ENCODE measurements at places on chromosomes 12 and 14.

DNA sequence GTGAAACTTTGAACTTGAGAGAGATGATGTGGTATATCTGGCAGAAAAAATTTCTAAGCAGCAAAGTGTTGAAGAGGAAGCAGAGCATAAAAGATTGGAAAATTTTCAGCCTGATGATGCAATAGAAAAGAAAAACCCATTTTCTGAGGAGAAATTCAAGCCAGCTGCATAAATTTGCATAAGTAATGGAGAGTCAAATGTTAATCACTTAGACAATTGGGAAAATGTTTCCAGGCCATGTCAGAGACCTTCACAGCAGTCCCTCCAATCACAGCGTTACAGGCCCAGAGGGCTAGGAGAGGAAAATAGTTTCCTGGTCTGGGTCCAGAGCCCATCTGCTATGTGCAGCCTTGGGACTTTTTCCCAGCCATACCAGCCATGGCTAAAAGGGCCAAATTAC is 469.0 kb upstream of the FOXG1 start:
- peak; percentile 4 for DNase-seq

- no peak for DNase-seq
Observed at GRCh38 chr14:28373721-28374120, 392.9 kb upstream of the FOXG1 start.

DNA sequence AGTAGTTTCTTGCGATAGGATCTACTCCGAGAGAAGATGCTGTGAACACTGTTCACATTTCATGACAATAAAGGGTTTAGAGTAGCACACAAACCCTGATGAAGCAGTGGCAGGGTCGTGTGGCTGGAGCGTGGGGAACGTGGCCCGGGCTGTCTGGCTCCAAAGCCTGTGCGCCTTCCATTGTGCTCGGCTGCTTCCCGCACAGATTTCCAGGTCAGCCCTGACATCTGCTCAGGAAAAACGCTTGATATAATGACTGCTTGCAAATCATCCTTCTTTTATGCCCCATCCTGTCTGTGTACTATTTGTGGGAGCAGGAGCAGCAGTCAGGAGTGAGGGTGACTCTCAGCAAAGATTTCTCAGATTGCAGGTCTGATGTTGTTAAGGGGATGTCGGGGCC is 78.6 kb downstream of the EML1 start:
- DNase-seq, result no peak

GRCh38 chr14:68621400-68622365 is 171.2 kb downstream of the ZFP36L1 start:
- DNase-seq, result no peak

DNA sequence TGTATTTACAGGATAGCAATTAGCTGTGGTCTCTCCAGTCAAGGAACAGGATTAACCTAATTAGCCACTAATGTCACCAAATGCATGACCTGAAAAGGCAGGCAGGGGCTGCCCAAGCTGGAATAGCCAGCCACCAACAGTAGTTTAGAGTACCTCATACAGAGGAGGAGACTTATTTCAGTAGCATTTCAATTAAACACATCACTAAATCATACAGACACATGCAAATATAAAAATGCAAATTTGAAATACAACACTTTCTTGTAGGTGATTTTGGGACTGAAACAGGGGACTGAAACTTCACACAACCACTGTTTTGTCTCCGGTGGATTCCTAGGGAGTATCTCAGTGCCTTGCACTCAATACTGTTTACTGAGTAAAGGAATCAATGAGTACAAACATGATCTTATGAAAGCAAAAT is 636 bp upstream of the IFNG-AS1 start:
- DNase-seq, result no peak

DNA sequence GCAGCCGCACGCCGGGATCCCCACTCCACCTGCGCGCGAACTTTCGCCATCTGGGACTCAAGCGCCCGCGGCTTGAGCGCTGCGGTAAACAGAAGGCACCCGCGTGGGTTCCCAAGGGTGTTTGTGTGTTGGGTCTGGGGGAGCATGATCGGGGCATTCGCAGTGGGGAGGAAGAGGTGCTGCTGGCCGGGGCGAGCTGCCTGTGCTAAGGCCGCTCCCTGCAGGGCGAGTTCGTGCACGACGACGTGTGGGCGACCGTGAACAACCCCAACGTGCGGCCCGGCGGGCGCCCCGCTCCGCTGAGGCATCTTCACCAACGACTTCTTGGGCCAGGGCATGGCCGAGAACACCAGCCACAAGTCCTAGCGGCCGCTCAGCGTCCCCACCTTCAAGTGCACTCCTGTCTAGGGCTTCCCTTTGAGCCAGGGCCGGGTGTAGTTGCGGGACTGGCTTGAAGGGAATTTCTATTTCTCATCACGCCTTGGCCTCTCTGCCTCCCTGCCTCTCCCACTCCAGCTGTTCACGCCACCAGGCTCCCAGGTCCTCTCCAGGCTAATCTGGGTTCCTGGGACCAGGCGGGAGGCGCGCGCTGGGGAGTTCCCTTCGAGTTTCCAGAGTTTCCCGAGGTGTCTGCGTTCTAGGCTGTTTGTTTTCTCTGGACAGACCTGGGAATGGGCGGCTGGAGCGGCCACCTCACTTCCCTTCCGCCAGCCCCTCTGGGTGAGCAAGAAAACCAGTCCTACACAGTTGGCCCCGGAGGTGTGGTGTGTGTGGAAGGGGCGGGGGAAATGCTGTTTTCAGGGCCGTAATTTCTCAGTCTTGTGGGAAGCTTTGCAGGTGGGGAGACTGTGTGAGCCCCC is 417.8 kb upstream of the TMTC1 start:
- DNase-seq, result no peak

- DNase-seq, result peak; percentile 71
Observed at GRCh38 chr12:39441963-39442830, 723 bp downstream of the KIF21A start.

DNA sequence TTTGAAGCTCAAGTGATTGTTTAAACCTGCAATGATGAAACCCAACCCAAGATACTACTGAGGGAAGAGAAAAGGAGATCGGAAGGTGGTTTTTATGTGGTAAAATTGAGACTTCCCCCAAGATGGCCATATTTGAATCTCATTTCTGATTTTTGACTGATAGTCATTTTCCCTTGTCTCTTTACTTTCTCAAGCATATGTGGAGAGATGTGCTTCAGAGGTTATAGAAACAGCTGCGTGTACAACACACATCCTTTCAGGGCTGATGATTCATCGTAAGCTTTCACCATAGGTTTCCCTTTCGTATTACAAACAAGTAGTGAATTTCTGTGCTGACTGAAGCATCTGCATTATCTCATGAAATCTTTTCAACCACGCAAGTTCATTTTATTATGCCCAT is 276.2 kb downstream of the EMP1 start:
- DNase-seq, result no peak

GRCh38 chr14:77406718-77407117 is 16.6 kb downstream of the NOXRED1 start:
- no peak for DNase-seq

- DNase-seq, result no peak
Observed at GRCh38 chr12:122004633-122005071, 17.0 kb upstream of the BCL7A start.

DNA sequence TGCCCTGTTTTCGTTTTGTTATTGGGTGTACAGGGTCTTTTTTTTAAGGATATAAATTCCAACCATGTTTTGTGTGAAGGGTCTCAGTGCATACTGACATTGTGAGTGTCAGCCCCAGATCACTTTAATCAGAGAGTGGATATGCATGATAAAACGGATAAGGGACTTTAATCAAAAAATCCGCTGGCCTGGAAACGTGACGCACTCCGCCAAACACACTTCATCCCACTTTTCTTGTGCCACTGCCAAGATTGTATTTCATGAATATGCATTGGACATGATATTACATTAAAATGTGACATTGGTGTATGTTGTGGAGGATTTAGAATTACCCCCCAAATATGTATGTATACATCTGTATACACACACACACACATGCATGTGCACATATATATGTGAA is 273.1 kb downstream of the VRK1 start:
- DNase-seq, result no peak

- no peak for DNase-seq
Observed at GRCh38 chr14:72745991-72746980, 147.6 kb downstream of the DPF3 start.

DNA sequence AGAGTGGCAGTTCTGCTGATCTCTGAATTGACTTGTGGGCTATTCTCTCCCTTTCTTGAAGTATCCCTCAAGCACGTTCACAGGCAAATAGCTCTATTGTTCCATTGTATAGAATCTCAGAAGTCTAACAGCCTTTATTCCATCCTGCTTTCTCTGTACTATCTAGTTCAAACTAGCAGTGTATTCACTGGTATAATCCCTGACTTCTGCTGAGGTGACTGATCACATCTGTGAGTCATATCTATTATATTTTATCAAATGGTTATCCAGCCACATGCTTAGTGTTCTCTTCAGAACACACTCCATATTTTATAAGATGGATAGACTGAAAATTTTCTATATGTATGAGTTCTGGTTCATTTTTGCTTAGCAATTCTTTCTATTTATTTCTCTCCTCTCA is 866.1 kb downstream of the C12orf50 start:
- DNase-seq, result no peak

GRCh38 chr12:77785211-77785610 is 45.5 kb upstream of the NAV3 start:
- DNase-seq, result no peak

- DNase-seq, result no peak
Observed at GRCh38 chr12:103382736-103383346, 112.9 kb downstream of the C12orf42 start.

- peak; percentile 21 for DNase-seq
Observed at GRCh38 chr14:37874429-37875109, 279.1 kb downstream of the TTC6 start.

- no peak for DNase-seq
Observed at GRCh38 chr14:24699052-24699451, 65.1 kb upstream of the GZMB start.

DNA sequence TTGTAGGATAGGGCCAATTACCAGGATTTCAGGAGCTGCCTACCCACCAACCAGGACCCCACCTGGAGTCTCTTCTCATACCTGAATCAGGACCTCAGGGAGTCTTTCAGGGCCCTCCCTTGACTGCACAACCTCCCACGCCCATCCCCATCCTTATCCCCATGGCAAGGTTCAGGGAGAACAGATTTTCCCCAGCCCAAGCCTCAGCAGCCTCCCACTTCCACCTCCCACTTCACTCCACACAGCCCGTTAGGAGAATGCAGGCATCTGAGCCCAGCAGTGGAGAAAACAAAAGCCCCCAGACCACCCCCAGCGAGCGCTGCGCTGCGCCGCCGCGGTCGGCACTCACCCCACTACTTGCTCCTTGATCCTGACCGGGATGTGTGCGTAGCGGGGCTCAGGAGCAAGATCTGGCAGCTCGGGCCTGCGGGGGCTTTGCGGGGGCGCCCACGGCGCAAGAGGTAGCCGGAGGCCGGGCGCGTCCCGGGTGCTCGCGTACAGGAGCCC is 1.4 kb downstream of the B4GALNT1 start:
- no peak for DNase-seq

GRCh38 chr12:104740668-104741067 is 217.4 kb downstream of the SLC41A2 start:
- DNase-seq, result no peak

GRCh38 chr12:104060791-104061190 is 3.5 kb upstream of the HCFC2 start:
- DNase-seq, result no peak

- no peak for DNase-seq
Observed at GRCh38 chr12:50024805-50025186, 498 bp downstream of the RACGAP1 start.

DNA sequence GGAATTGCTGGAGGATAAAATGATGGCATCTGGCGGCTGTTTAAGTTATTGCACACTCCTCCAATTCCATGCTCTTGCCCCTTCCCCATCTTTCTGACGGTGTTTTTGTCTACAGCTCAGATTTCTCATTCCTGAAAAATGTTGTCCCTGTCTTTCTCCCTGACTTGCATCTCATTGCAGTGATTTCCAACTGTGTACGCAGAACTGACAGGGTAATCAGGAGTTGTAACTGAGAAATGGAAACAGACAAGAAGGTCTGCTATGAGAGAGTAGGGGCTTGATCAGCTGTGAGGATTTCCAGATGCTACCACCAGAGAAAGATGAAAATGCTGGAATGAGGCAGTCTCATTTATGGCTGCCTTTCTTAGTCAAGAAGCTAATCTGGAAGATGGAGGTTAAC is 1.3 kb downstream of the ERP27 start:
- DNase-seq, result no peak

DNA sequence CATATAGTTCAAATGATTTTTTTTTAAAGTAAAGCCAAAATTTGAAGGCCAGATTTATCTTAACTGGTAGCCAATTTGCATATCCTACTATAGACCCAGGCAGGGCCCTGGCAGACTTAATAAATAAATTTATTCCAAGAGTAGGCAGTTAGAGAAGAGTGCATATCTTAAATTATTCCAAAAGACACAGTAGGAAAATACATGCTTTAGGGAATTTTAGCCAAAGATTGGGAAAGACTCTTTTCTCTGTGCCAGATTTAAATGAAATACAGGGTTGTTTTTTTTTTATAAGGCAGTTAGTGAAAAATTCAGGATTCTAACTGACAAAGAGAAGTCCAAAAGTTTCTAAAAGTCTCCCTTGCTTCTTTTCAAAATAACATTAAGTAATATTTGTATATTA is 65.5 kb downstream of the ST8SIA1 start:
- DNase-seq, result no peak

- no peak for DNase-seq
Observed at GRCh38 chr12:48001505-48002413, 2.5 kb downstream of the COL2A1 start.

DNA sequence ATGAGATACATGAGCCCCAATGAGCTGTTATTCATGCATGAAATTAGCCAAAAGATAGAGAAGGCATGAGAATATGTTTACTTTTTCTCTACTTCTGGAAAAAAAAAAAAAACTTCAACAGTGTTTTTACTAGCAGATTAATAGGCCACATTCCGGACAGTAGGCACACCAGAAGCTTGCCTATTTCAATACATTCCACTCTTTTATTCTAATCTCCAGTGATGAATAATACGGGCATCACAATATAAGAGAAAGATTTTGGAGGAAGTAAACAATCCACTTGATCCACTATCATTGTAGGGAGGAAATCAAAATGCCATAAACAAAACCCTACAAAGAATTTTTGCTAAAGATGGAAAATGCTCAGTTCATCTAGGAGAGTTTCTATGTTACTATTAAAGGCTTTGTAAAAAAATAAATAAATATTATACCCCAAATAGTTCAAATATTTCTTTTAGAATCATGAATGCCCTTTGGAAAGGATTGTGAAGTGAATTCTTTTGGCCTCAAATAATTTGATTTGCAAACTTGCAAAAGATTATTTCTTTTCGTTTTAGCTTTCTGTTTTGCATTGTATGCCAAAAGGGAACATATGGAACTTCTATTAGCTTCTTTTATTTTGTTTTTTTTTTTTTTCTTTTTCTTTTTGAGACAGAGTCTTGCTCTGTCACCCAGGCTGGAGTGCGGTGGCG is 232.6 kb downstream of the EPS8 start:
- DNase-seq, result no peak

- DNase-seq, result no peak
Observed at GRCh38 chr12:94725375-94726168, 75.2 kb upstream of the TMCC3 start.

DNA sequence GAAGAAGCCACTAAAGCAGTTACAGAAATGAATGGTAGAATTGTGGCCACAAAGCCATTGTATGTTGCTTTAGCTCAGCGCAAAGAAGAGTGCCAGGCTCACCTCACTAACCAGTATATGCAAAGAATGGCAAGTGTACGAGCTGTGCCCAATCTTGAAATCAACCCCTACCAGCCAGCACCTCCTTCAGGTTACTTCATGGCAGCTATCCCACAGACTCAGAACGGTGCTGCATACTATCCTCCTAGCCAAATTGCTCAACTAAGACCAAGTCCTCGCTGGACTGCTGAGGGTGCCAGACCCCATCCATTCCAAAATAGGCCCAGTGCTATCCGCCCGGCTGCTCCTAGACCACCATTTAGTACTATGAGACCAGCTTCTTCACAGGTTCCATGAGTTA is 21.5 kb upstream of the SRGAP1 start:
- no peak for DNase-seq

Measured in G401 (cell line).